Stimulated activated CD4-positive, alpha-beta T cell treated with anti-CD3 and anti-CD28 coated beads, Interleukin-4, amount 100 ng/mL, for 4 hours (primary cell): ENCODE measurements at places on chromosomes 3 and 15.

DNA sequence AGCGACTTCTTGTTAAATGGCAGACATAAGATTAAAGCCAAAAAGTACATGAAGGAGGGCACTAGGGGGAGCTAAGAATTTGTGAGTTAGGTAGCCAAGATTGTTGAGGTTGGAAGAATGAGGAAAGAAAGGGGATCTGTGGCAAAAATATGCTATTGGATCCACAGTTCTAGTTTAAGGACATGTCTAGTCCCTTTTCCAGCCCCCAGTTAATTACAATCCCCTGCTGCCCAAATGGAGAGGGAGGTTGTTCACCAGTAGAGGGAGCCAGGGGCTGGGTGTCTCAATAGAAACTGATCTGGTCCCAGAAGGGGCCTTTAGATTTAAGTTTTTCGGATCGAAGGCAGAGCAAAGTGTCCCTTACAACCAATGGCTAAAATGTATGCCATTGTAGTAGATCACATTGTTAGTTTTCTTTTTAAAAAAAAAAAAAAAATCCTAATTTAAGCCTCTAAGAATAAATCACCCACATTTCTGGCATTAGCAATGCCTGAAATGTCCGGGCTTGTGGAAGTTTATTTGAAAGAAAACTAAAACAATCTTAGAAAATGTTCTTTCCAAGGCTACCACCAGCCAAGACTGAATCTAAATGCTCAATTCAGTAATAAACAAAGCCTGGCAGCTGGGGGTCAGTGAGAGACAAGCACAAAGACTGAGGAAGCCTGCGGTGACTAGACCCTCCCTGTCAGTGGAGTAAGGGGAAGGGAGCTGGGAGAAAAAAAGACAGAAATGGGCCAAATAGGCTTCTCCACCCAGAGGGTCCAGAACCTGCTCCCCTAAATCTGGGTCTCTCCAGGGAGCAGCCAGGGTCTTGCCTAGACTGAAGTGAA lies 7.1 kb downstream of the COL8A1 start:
- DNase-seq: no peak

- DNase-seq: no peak
These were observed 687.4 kb downstream of the EDEM1 start for GRCh38 chr3:5874931-5875341.

- DNase-seq: peak; percentile 44
These were observed 132.2 kb downstream of the KLF13 start for GRCh38 chr15:31458596-31459399.

DNA sequence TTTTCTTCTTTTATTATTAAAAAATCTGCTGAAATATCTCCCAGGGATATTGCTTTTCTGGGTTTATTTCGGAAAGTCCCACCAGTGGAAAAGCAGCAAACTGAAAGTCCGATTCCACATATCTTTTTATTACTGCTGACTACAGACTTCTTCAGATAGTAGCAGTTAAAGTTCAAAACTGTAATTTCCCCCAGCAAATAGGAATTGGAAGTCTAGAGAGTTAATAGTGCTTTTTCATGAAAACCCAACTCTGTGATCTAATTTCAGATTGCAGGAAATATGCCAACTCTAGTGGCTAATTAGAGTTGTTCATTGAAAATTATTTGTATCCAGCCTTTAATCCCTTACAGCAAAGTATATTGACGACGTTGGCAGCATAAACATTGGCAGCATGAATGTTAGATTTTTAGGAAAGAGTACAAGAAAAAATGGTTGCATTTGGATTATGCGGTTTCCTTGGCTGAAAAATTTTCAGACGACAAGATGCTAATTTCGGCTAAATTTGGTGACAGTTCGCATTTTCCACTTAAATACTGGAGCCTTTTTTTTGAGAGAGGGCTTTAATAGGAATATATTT lies 472.9 kb upstream of the CBLB start:
- DNase-seq: no peak

DNA sequence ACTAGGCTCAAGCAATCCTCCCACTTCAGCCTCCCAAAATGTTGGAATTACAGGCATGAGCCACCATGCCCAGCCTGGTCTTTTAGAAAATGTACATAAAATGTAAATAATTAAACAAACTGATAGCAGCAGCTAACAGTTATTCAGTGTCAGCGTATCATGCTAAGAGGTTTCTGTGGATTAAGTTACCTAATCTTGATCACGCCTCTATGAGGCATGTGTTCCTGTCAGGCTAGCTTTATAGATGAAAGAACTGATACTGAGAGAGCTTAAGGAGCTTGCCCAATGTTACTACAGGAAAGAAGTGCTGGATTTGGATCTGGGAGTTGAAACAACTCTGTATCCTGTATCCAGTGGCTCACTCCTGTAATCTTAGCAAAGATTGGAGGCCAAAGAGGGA lies 11.2 kb upstream of the MST1R start:
- DNase-seq: no peak

GRCh38 chr3:79172241-79172640 lies 595.6 kb downstream of the ROBO1 start:
- no peak for DNase-seq

- no peak for DNase-seq
These were observed 36.7 kb downstream of the MAP2K5 start for GRCh38 chr15:67579164-67579563.

- no peak for DNase-seq
These were observed 228.5 kb downstream of the UNC13C start for GRCh38 chr15:54206586-54207321.

GRCh38 chr3:193843474-193844301 lies 250.7 kb downstream of the OPA1 start:
- no peak for DNase-seq

GRCh38 chr3:136982033-136982432 lies 24.2 kb downstream of the IL20RB start:
- no peak for DNase-seq

DNA sequence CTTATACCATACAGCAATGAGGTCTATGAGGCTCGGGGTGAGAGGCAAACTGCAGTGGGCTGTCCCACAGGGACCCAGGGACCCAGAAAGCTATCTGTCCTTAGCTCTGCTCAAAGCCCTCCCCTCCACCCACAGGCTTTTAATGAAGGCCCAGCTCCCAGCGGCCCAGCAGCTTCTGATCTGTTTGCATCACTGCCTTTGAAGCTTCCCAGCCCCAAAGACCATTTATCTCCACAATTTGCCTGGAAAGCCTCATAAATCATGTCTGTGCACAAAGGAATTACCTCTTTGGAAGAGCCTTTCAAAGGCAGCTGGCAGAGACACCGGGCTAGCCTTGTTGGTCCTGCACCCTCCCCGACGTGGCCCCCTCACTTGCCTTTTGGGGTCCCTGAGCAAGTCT lies 123.9 kb downstream of the RAB11A start:
- no peak for DNase-seq

- DNase-seq: no peak
These were observed 63.4 kb downstream of the PDIA5 start for GRCh38 chr3:123130079-123130750.

DNA sequence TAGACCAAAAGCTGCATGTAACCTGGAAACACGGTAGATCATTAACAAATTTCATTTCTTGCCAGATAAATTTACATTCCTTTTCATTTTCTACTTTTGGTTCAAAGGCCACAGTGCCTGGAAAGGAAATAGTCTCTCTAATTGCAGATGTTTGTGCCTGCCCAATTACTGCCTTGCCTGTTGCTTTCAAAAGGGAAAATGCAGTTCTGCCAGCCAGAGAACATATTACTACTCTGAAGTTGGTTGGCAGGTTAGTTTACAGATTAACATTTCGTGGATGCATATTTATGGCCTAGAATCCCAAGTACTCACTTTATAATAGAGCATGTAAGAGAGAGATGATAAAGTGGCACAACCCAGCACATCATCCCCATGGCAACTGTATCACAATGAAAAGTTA lies 124.3 kb upstream of the LRRC3B start:
- no peak for DNase-seq

DNA sequence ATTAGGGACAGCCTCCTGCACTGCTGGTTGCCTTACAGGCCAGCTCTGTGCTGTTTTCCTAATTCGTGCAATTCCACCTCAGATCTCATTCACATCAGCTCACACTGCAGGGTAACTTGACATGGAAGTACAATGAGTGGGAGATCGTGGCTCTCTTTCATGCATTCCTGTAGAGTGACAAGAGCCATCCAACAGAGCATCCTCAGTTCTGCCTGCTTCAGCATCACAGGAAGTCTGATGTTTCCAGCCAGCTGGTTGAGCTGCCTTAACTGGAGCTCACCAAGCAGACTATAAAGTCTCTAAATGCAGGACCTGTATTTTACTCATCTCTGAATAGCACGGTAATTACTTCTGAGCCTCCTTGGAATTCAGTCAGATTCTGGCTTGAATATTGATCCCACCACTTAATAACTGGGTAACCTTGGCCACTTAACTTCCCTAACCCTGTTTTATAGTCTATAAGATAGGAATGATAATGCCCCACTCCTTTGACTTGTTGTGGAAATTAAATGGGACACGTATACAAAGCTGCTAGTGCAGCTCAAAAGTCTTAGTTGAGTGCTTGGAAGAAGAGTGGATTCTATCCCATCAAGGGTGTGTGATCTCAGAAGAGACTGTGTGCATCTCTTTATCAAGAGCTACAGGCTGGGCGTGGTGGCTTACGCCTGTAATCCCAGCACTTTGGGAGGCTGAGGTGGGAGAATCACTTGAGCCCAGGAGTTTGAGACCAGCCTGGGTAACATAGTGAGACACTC lies 1.4 kb upstream of the DIS3L start:
- no peak for DNase-seq

DNA sequence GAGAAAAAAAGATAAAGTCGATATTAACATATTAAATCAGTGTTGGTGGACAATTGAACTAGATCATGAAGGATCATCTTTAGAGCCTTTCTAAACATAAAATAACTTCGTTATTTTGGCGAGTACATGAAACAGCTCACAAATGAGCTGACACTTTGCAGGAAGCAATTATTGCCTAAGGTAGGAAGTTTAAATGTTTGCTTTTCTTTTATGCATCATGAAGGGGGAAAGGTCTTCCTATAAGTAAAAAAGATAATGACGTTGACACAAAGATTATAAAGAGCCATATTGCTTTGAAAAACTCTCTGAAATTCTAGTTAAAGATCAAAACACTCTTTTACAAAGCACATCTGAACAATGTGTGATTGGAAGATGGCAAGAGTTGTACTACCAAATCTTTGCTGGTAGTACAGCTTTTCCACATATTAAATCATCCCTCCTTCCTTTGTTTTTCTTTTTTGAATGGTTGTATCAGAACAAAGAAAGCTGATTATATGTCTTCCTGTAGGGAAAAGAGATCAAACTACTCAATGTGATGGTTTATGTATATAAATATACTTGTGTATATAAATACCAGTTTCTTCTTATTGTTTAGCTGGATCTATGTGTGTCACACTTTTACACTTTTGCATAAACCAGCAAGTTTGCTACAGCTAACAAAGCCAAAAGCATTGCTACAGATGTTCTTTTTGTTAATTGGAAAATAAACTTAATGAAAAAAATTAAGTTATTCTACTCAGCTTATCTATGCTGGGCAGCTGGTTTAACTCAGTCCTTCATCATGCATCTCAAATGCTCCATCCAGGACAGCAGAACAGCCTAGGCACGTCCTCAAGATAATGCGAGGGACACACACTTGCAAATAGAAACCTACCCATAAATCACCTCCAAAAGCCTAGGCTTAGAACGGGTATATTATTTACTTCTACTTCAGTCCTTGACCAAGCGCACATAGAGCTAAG lies 850.8 kb upstream of the ROBO1 start:
- no peak for DNase-seq

- DNase-seq: no peak
These were observed 40.5 kb upstream of the CCR4 start for GRCh38 chr3:32910954-32911353.

DNA sequence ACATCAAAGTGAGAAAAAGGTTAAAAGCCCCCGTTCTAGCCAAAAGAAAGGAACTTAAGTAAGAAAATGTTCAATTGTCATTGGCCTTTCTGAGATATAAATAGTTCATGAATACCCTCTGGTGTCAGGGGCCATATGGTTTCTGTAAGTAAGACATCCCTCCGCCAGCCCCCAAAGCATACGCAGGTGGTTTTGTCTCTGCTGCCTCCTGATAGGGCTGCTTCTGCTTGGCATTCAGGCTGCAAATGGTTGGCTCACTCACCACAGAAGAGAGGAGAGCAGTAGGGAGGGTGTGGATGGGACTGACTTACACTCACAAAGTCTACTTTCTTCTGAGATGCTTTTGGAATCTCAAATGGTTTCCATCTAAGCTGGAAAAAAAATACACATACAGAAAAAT lies 29.8 kb downstream of the HGD start:
- no peak for DNase-seq

GRCh38 chr15:72227192-72227586 lies 3.8 kb downstream of the PKM start:
- peak; percentile 28 for DNase-seq

- DNase-seq: no peak
These were observed 46.8 kb upstream of the LPP start for GRCh38 chr3:188106887-188107830.

- DNase-seq: no peak
These were observed 13.6 kb downstream of the LMOD3 start for GRCh38 chr3:69108811-69109210.

- DNase-seq: no peak
These were observed 145.5 kb upstream of the TPM1 start for GRCh38 chr15:62896969-62897486.

GRCh38 chr15:74540161-74540760 lies 759 bp upstream of the ARID3B start:
- no peak for DNase-seq

- no peak for DNase-seq
These were observed 80.5 kb upstream of the SLC24A5 start for GRCh38 chr15:48040166-48040817.

DNA sequence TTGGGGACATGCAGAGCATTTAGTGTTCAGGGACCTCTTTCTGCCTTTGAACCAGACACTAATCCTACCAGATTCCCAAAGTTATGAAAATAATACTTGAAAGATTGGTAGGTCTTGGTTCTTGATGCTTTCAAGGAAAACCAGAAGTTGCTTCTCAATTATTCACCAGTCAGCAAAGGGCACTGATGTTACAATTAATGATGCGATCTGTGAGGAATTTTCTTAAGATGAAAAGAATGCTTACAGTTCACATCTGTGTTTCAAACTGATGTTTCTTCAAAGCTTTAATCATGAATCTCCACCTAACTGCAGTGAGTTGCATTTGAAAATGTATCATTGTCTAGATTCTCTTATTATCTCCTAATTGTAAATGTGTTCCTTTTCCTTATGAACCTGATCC lies 161.0 kb downstream of the NAALADL2 start:
- no peak for DNase-seq

DNA sequence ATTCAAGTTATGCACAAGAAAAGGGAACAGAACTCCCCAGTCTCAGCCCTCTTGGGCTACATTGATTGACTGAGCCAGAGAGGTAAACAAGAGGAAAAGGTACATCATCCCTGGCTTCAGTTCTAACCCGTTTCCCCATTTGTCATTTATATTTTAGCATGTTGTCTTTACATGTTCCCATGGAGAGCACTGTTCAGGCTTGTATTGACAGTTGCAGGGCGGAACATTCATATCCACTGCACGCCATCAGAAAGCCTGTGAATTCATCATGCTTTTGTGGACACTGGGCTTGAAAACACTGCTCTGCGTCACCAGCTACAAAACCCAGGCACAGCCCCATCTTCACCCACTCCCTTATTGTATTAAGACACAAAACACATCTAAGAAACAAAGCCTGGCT lies 240.9 kb upstream of the EIF1B start:
- DNase-seq: no peak
